ENCODE measurements at places on chromosomes 1 and 21. TPM values are rescaled to one million over a fixed set of nuclear protein-coding genes. Genes with fewer than 3 reads are reported as not detected.

DNA sequence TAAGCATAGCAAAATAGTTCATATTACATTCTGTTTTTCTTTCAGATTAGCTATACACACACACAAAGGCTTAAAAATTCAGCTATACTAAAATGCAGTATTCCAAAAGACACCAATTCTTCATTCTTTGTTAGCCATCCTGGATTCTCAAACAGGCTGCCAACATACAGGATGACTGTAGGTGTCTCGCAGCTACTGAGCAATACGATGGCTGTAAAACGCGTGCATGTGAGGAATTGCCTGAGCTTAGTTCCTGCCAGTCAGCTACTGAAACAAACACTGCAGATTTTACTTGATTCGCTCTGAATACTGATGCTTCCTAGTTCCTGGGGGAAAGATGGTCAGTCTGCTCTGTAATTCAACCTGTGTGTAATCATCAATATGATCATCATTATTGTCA lies 24.7 kb upstream of the HMGN1 start:
- H3K27ac ChIP-seq = no peak overlapping the region
- DNase-seq = no peak
- H3K4me3 ChIP-seq = no peak overlapping the region
- no peaks in the 10 kb centered on the region for H3K36me3 ChIP-seq
- no peaks in the 10 kb centered on the region for H3K27me3 ChIP-seq

GRCh38 chr1:201039418-201039817 lies 15.9 kb upstream of the KIF21B start:
- H3K27ac ChIP-seq = no peak overlapping the region
- H3K36me3 ChIP-seq = no peaks in the 10 kb centered on the region

- H3K36me3 ChIP-seq = no peaks in the 10 kb centered on the region
- peaks cover 5% of the 10 kb centered on the region for H3K27me3 ChIP-seq
- no peak for DNase-seq
These were observed 35.0 kb downstream of the ACKR1 start for GRCh38 chr1:159239551-159240220.

DNA sequence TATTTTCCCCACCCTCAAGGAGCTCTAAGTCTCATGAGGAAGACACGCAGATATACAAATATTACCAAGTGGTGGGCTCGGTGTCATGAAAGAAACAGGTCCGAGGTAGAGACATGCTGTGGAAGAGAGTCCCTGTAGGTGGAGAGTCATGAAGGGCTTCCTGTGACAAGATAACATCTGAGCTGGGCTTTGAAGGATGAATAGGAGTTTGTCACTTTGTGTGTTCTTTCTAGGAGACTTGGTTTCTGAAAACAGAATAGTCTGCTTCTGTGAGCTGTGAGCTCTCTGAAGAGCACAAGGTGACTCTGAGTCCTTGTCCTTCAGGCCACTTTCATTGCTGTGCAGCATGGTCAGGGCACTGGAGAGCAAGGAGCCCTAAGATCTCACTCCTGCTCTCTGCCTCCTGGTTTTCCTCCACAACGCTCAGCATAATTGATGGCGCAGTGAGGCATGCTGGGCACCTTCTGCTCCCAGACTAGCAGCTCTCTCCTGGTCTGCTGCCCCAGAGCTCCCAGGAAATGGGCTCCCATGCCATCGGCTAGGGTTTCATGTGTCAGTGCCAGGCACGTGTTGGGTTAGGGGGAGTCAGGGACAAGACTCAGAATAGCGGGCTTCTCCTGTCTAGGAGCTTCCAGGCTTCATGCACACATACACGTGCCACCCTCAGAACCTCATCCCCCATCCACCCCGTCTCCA lies 209.9 kb upstream of the CSF3R start:
- no peaks in the 10 kb centered on the region for H3K36me3 ChIP-seq
- H3K4me3 ChIP-seq = no peak overlapping the region
- H3K27me3 ChIP-seq = peaks cover 23% of the 10 kb centered on the region
- DNase-seq = no peak
- H3K4me1 ChIP-seq = no peaks in the 10 kb centered on the region

GRCh38 chr1:155725142-155725541 lies 36.3 kb downstream of the DAP3 start:
- DNase-seq = no peak
- no peak overlapping the region for H3K4me3 ChIP-seq
- no peak overlapping the region for H3K27ac ChIP-seq
- no peaks in the 10 kb centered on the region for H3K4me1 ChIP-seq

The MCOLN2 gene
- total RNA-seq = 60.1 TPM

The CCSAP gene
- 5.5 TPM for total RNA-seq

The TEDDM1 gene
- total RNA-seq = not detected

The DMRTA2 gene
- total RNA-seq = not detected

- H3K27me3 ChIP-seq = peaks cover 7% of the 10 kb centered on the region
- no peaks in the 10 kb centered on the region for H3K36me3 ChIP-seq
- H3K4me3 ChIP-seq = no peak overlapping the region
- no peaks in the 10 kb centered on the region for H3K4me1 ChIP-seq
- H3K27ac ChIP-seq = no peak overlapping the region
These were observed 183.3 kb downstream of the AJAP1 start for GRCh38 chr1:4837752-4838151.

The CA6 gene
- not detected for total RNA-seq

- no peak for DNase-seq
- H3K36me3 ChIP-seq = peaks cover 53% of the 10 kb centered on the region
- H3K27me3 ChIP-seq = no peaks in the 10 kb centered on the region
- H3K4me3 ChIP-seq = no peak overlapping the region
- H3K4me1 ChIP-seq = peaks cover 2% of the 10 kb centered on the region
These were observed 12.6 kb downstream of the SZT2 start for GRCh38 chr1:43402089-43402865.

The NBPF6 gene
- total RNA-seq = not detected

DNA sequence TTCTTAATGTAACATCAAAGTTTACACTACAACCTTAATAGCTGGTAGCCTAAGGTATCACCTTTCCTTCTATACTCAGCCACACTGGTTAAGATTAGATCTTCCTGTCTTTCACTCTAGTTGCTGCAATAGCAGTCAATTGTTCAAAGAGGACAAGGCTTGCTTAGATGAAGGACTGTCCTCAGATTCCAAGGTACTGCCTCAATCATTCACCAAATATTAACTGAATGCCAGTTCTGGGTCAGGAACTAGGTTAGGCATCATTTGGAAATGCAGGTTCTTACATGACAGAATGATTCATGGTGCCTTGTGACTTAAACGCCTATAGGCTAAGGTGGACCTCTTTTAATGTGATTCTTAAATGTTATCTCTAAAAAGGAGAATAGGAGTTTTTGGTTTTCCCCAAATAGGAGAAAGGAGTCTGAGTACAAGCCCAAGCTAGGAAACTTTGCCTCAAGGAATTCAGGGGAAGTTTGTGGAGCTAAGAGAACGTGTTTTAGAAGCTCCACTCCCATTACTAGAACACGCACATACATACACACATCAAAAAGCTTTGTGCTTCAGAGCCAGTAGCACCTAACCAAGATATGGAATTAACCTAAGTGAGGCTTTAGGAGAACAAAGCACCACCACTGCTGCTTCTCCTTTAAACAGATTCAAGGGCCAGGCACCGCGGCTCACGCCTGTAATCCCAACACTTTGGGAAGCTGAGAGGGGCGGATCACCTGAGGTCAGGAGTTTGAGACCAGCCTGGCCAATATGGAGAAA lies 8.5 kb upstream of the WDR47 start:
- no peaks in the 10 kb centered on the region for H3K36me3 ChIP-seq
- no peak overlapping the region for H3K4me3 ChIP-seq
- no peak for DNase-seq
- H3K4me1 ChIP-seq = no peaks in the 10 kb centered on the region

GRCh38 chr21:26032263-26032662 lies 138.3 kb downstream of the APP start:
- no peak overlapping the region for H3K27ac ChIP-seq
- no peak for DNase-seq
- no peaks in the 10 kb centered on the region for H3K27me3 ChIP-seq
- H3K36me3 ChIP-seq = peaks cover 20% of the 10 kb centered on the region
- H3K4me3 ChIP-seq = no peak overlapping the region
- no peaks in the 10 kb centered on the region for H3K4me1 ChIP-seq

DNA sequence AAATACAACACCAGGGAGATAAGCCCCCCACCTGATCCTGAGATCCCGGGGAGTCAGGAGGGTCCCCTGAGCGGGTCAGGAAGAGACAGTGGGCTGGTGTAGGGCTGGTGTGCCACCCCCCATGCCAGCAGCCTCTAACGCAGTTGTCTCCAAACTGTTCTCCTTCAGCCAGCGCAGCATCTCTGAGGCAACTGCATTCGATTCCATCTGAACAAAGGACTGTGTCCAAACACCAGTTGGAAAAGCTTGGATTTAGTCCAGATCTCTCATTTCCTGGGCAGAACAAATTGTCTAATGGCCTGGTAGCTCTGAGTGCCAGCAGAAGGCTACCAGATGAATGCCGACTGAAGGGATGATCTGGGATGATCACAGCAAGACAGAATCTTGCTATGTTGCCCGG lies 44.1 kb upstream of the EIF4G3 start:
- H3K27me3 ChIP-seq = no peaks in the 10 kb centered on the region
- H3K36me3 ChIP-seq = peaks cover 79% of the 10 kb centered on the region
- H3K27ac ChIP-seq = no peak overlapping the region
- DNase-seq = no peak

DNA sequence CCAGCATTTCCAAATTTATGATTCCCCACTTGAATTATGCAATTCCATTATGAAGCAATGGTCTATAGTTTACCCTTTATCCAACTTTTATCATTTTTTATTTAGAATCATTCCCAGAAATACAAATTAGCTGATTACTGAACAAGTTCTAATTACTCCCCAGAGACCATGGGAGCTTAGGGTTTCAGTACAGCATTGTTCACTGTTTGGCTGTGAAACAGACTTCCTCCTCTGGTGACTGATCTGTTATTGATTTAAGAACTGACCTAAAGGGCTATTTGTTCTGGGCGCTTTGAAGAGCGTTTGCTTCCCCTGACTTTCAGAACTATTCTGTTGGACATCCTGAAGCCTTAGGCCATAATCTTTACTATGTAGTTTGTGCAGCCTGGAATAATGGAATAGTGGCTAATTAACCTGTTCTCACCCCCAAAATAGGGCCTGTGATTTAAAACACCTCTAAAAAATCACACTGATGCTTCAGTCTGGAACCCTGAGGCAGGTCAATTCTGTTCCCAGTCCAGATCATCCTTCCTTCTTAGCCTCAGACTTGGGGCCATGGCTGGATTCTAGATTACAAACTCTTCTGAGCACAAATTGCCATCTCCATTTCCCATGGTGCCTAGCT lies 58.7 kb downstream of the ALG14 start:
- no peaks in the 10 kb centered on the region for H3K36me3 ChIP-seq
- H3K27ac ChIP-seq = no peak overlapping the region
- no peaks in the 10 kb centered on the region for H3K27me3 ChIP-seq

The ENO1 gene
- 837 TPM for total RNA-seq

- peak overlapping the region; percentile 42 for H3K4me3 ChIP-seq
- H3K4me1 ChIP-seq = peaks cover 83% of the 10 kb centered on the region
- H3K27ac ChIP-seq = peak overlapping the region; percentile 47
These were observed 173.7 kb downstream of the HIVEP3 start for GRCh38 chr1:41745022-41745421.

The SPTA1 gene
- not detected for total RNA-seq

DNA sequence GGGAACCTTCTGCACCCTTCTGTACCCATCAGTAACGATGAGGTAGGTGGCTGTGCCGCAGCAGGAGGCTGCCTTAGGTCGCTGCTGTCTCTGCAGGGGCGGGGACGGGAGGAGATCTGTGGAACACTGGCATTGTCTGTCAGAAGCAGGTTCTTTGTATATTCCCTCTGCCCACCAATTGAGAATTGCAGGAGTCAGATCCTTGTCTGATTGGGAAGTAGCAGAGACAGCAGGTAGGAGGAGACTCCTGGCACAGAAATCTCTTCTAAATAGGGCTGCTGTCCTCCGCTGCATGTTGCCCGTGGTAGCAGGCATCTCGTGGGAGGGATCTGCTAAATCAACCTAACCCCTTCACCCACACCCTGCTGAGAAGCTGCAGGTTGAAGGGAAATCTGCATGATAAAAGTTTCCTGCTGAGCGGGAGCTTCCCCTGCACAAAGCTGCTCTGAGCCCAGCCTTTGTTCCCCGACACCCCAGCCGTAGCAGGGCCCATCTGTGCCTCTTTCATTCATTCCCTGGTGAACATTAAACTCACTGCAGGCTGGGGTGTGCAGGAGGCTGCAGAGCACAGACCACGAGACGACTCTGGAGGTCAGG lies 15.9 kb downstream of the SARS1 start:
- H3K36me3 ChIP-seq = peaks cover 76% of the 10 kb centered on the region
- H3K27ac ChIP-seq = no peak overlapping the region
- H3K4me3 ChIP-seq = no peak overlapping the region
- DNase-seq = no peak

The TFF3 gene
- not detected for total RNA-seq

DNA sequence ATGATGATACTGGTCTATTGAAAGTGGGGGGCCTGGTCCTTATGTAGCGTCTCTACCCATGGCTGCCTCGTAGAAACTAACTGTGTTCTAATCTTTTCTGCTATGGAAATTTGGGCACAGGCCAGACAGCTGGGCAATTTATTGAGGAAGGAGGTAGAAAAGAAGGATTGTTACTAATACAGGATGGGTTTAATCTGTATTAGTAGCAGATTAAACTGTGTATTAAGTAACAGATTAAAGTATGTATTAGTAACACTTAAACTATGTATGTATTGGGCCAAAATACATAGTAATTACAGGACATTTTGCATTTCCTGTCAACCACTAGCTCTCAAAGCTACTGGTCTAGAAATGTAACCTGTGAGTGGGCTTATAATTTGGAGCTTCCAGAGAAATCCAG lies 142.0 kb downstream of the MAST2 start:
- H3K4me1 ChIP-seq = peaks cover 12% of the 10 kb centered on the region
- H3K36me3 ChIP-seq = peaks cover 8% of the 10 kb centered on the region
- H3K27ac ChIP-seq = no peak overlapping the region
- no peaks in the 10 kb centered on the region for H3K27me3 ChIP-seq

The DMRTB1 gene
- total RNA-seq = not detected

The WNT9A gene
- not detected for total RNA-seq

GRCh38 chr1:44016041-44016889 lies 15.0 kb downstream of the SLC6A9 start:
- DNase-seq = no peak
- no peak overlapping the region for H3K27ac ChIP-seq
- H3K27me3 ChIP-seq = peaks cover 6% of the 10 kb centered on the region
- H3K4me1 ChIP-seq = no peaks in the 10 kb centered on the region

The ZC3H12A gene
- total RNA-seq = 145 TPM

GRCh38 chr1:172180501-172181285 lies 239.8 kb upstream of the C1orf105 start:
- peaks cover 4% of the 10 kb centered on the region for H3K36me3 ChIP-seq
- H3K27me3 ChIP-seq = no peaks in the 10 kb centered on the region
- no peak for DNase-seq

The WDR26 gene
- 75.3 TPM for total RNA-seq

DNA sequence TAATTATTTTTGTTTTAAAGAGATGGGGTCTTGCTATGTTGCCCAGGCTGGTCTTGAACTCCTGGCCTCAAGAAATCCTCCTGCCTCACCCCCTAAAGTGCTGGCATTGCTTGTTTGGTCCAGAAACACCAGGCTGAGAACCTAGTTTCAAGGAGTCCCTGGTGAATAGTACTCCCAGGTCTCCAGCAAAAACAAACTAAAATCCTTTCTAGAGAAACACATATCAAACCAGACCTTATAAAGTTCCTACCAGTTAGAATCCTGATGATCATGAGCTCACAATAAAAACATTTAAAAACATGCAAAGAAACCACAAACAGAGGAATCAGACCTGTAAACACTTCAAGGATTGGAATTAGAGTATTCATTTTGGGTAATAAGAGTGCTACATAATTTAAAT lies 34.4 kb upstream of the PADI1 start:
- peaks cover 22% of the 10 kb centered on the region for H3K27me3 ChIP-seq
- H3K4me3 ChIP-seq = no peak overlapping the region
- no peaks in the 10 kb centered on the region for H3K4me1 ChIP-seq
- no peaks in the 10 kb centered on the region for H3K36me3 ChIP-seq
- no peak for DNase-seq
- H3K27ac ChIP-seq = no peak overlapping the region

The ACAP3 gene
- total RNA-seq = 16.2 TPM

The RGS8 gene
- not detected for total RNA-seq
